NCI-H345 (cell line): ENCODE measurements at places on chromosomes 4 and X.

DNA sequence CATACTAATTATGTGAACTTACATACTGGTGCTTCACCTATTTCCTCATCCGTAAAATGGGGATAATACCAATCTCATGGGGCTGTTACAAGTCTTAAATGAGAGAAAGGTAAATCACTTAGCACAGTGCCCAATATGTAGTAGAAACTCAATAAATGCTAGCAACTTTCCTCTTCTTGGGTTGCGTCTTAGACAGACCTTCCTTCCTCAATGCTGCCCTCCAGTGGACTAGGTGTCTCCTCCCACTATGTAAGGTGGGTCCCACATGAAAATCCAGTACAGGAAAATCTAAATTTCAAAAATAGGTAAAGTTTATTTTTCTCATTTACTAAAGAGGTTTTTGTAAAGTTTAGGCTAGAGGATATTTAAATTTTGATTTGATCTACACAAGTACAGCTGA, 20.6 kb downstream of the ZDHHC9 start:
- peak; percentile 2 for DNase-seq

DNA sequence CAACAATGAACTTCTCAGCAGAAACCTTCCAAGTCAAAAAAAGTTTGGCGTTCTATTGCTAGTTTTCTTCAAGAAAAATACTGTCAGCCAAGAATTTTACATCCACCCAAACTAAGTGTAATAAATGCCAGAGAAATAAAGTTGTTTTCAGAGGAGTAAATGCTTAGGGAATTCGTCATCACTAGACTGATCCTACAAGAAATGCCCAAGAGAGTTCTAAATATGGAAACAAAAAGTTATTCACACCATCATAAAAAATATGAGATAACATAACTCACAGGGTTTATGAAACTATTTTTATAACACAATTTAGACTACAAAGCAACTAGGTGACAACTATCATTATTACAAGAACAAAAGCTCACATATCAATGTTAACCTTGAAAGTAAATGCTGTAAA, 259.5 kb upstream of the GABRA2 start:
- DNase-seq: no peak

- DNase-seq: no peak
Observed at GRCh38 chr4:70925418-70925817, 23.2 kb downstream of the MOB1B start.

DNA sequence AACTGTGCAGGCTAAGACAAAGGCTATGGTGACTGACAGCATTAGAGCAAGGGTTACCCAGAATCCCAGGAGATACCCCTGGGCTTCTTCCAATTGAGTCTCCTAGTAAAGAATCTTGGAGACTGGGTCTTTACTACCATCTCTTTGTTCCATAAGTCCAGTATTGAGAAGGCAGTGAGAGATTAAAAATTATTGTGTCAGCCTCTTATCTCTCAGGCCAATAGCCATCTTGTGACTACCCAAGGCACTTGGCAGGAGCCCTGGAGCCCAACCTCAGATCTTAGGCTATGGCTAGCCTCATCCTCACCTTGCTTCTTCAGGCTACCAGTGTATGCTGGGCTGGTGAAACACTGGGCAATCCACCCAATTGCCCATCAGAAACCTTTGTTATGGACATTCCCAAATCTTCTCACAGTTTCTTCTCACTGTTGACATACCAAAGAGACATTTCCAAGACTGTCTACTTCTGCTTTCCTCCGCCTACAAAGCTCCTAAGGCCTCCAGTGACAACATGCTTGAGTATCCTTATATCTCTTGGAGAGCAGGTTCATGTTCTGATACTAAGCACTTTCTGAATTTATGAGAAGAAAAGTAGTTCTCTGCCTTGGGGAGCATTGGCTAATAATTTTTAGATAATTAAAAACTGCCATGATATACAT, 76.3 kb upstream of the STIM2 start:
- DNase-seq: no peak

- DNase-seq: no peak
Observed at GRCh38 chr4:1510931-1511330, 104.7 kb upstream of the NKX1-1 start.

- no peak for DNase-seq
Observed at GRCh38 chrX:73490661-73491060, 43.8 kb downstream of the CDX4 start.

- DNase-seq: no peak
Observed at GRCh38 chr4:163196926-163197480, 30.3 kb upstream of the NAF1 start.

DNA sequence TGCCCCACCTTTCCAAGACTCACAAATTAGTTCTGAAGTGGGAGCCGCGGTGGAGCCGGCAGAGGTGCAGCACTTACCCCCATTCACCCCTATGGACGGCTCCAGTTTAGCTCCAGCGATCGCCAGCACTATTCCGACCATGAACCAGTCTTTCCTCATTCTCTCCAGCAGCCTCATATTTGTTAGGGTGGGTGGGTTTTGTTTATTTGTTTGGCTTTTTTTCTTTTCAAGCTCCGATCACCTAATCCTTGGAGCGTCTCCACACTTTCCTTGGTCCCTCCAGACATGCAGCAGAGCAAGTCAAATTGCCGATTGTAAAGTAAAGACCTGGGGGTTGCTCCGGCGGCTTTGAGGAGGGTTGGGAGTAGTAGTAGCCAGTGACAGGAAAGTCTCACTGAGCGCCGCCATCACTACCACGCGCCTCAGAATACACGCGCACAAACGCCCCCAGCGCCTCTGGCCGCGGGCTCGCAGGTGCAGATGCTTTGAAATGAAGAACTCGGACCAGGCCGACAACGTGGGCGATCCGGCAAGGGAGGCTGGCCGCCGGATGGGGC, at the start of gene SLC10A7:
Gene SLC10A7, minus strand, starts transcription at position 400 of the 557 bp plus-strand sequence. Its CDS starts 223 bp downstream, at position 177.
- DNase-seq: peak; percentile 60

DNA sequence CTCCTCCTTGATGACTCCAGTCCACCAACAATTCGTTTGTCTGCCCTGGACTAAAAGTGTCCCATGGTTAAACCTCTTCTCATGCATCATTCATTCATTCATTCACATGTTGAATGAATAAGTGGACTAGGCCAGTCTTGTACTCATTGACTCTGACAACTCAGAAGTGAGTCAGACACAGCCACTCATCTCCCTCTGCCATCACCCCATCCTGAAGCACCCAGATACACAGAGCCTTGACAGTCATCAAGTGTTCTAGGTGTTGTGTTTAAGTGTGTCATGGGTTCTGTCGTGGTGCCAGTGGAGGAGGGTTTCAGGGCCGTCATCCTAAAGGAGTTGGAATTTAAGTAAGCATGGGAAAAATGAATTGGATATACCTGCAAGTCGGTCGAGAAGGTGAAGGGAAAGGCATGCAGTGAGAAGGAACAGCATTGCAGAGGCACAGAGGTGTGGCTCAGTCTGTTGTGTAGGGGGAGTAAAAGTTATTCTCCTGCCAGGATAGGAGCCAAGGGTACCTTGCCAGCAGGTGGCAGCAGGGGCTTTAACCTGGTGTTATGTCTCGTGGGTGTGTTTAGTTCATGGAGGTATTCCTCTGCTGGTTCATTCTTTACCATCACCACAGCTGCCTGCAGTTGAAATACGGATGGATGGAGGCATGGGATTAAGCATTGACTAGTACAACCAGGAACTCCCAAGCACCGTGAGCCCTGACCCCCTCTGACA, 18.3 kb downstream of the MAGED2 start:
- DNase-seq: no peak

- DNase-seq: no peak
Observed at GRCh38 chr4:38203609-38204008, 243.4 kb downstream of the PTTG2 start.

DNA sequence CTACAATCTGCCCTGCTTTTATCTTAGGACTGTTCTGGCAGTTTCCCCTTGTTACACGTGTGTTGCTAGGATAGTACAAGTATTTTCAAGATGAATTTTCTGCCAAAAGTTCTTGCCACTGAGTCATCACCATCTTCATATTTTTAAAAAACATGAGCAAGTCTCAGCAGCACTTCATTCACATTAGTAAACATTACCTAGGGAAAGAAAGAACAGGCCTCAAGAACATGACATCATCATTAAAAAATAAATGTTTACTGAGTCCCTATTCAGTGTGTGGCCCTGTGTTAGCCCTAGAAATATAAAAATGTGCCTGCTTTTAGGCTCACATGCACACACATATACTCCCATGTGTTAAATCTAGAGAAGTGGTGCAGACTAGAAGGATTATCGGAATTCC, 18.7 kb upstream of the GPC3 start:
- DNase-seq: no peak

- DNase-seq: no peak
Observed at GRCh38 chr4:168633496-168633895, 136.6 kb downstream of the PALLD start.

GRCh38 chrX:41005445-41005992, 79.7 kb upstream of the USP9X start:
- DNase-seq: no peak

GRCh38 chr4:40648742-40649281, 19.1 kb upstream of the RBM47 start:
- DNase-seq: no peak

DNA sequence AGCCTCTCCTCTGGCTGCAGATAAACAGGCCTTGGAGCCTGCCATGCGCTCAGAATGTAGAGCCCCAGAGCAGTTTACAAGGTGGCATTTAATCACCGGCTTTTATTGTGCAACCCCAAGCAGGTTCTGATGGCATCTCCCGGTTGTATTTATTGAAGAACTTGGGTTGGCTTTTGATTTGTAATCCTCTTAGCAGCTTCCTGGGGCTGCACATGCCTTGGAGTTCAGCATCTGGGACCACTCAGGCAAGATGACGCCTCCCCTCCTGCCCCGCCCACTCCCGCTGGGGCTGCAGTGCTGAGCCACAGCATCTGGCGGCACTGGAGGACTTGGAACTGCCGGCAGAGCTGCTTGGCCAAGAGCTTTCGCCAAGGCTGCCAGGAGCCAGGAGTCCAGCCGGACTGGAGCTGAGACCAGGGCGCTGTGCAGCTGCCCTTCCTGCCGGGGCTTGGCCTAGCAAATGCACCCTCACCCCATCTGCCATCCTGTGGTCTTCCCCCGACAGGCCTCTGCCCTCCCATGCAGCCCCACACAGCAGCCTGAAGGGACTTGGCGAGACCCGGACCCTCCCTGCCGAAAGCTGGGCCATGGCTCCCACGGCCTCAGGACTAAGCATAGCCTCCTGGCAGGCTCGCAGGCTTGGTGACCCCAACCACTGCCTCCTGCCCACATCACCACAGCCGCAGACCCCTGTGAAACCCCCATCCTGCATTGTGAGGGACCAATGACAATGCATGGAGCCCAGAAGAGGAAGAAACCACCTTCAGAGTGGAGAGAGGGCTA, 5.4 kb downstream of the HTRA3 start:
- DNase-seq: no peak

- DNase-seq: no peak
Observed at GRCh38 chr4:153546280-153546679, 80.1 kb downstream of the TMEM131L start.

DNA sequence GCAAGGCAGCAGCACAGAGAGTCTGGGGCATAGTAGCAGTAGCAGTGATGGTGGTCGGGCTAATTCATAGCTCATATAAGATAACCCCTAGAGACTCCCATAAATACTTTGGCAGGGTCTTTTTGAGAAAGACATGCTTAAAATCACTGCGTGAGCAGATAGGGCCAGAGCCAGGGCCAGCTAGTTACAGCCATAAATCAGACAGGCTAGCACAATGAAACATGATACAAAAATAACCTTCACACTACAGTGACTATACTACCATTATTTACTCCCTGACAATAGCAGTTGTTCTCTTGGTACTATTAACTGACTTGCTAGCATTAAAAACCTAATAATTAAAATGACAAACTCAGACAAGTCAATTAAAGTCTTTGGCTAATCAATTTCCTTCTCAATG, 295.9 kb downstream of the SMARCA1 start:
- no peak for DNase-seq

GRCh38 chr4:99624141-99624719, 33.4 kb downstream of the C4orf54 start:
- no peak for DNase-seq

- DNase-seq: no peak
Observed at GRCh38 chr4:52157641-52158316, 106.7 kb downstream of the SPATA18 start.

- no peak for DNase-seq
Observed at GRCh38 chr4:40688446-40689095, 58.9 kb upstream of the RBM47 start.

GRCh38 chr4:118770741-118771187, 65.2 kb downstream of the SEC24D start:
- DNase-seq: no peak

DNA sequence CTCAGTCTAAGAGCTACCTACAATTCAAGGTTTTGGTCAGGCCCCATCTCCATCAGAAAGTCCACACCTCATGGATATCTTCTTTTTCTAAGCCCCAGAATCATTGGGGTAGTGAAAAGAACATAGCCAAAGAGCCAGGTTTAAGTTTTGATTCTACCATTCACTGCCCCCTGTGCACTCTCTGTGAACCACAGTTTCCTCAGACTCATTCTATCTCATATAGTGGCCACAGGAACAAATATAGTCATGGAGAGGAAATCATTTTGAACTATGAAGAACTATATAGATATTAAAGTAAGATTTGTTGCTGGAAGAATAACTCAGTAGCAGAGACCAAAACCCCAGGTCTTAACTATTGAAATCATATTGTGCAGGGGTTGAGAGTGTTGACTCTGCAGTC, 3.3 kb downstream of the SYTL5 start:
- DNase-seq: no peak

GRCh38 chrX:10173331-10173900, 16.6 kb downstream of the CLCN4 start:
- DNase-seq: no peak

- no peak for DNase-seq
Observed at GRCh38 chr4:67332627-67333026, 212.7 kb downstream of the CENPC start.

GRCh38 chrX:132364313-132364712, 124.5 kb downstream of the MBNL3 start:
- no peak for DNase-seq

GRCh38 chr4:1202526-1203011, 30.2 kb upstream of the SPON2 start:
- no peak for DNase-seq

- no peak for DNase-seq
Observed at GRCh38 chrX:69268611-69269010, 103.4 kb upstream of the PJA1 start.

DNA sequence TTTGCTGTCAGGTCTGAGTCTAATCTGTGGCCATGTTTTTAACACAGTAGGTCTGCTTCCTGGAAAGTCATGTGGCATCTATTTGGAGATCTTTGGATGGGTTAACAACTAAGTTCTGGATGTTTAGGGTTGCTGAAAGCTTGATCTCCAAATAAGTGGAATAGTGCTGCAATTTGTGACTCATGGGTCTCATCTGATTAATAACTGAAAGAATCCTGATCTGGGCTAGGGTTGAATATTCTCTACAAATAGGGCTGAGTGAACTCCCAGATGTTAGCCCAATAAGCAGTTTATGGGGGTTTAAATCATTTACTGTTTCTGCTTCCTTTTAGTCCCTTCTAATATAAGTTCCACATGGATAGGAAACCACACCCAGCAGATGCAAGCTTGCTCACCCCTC, 23.1 kb downstream of the CT47C1 start:
- no peak for DNase-seq
